Large intestine (tissue), 12 donors: ENCODE measurements at places on chromosomes 7 and 10. TPM values are rescaled to one million over a fixed set of nuclear protein-coding genes. Genes with fewer than 3 reads are reported as not detected.

The FOXI2 gene
- not detected for polyA plus RNA-seq

The HDAC9 gene
- 6.2 TPM for polyA plus RNA-seq

The BHLHA15 gene
- polyA plus RNA-seq: 0.60 TPM

The NEBL gene
- 3.3 TPM for polyA plus RNA-seq

The OR2A42 gene
- polyA plus RNA-seq: 0.34 TPM

The NACAD gene
- polyA plus RNA-seq: 7.2 TPM

The RSPH10B gene
- polyA plus RNA-seq: 0.52 TPM

GRCh38 chr7:109259151-109259550, 689.5 kb downstream of the DNAJB9 start:
- no peaks in the 10 kb centered on the region for H3K27me3 ChIP-seq
- no peaks in the 10 kb centered on the region for H3K4me1 ChIP-seq
- H3K27ac ChIP-seq: no peak overlapping the region
- DNase-seq: no peak

DNA sequence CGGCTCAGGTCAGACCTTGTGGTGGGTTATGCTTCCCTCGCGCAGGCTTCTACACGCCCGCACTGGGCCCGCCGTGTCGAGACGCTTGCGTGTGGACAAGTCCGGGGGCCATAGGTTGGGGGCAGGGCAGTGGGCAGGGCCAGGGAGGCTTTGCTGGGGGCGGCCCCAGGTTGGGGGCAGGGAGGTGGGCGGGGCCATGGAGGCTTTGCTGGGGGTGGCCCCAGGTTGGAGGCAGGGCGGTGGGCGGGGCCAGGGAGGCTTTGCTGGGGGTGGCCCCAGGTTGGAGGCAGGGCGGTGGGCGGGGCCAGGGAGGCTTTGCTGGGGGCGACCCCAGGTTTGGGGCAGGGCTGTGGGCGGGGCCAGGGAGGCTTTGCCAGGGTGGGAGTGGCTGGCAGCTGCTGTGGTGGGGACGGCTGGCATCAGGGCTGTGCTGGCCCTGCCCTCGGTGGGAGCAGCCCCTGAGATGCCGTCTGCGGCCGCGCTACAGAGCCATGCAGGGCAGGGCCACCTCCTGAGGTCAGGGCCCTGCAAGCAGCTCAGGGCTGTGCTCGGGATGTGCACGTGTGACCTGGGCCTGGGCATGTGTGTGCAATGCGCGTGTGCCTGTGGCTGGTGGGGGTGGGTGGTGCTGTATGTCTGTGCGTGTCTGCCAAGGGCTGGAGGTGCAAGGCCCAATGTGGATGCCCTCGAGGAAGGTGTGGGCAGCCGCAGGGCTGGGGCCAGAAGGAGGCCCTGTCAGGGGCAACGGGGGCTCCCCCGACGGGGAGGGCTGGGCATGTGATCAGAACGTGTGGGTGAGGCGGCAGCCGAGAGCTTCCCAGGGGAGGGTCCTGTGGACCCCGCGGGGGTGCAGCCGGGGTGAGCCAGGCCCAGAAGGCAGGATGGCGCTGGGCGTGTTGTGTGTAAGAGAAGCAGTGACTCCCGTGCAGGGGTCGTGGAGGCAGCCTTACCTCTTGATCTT, 72.5 kb upstream of the NKX6-2 start:
- no peak overlapping the region for H3K27ac ChIP-seq
- no peak overlapping the region for H3K4me3 ChIP-seq
- no peaks in the 10 kb centered on the region for H3K36me3 ChIP-seq

DNA sequence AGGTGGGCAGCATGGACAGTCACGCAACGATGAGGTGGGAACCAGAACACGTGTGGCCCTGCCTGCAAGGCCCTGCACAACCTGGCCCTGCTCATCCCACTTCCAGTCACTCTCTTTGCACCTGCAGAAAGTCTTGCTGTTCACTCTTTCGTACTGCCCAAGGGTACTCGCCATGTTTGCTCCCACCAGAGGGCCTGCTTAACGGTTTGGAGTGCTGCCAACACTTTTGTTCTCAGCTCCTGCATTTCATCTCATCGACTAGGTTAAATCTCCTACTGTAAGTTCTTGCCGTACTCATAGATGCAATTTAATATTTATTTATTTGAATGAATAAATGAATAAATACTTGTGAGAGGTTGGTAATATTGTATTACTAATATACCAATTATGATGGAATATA, 315.3 kb downstream of the SDK1 start:
- no peak overlapping the region for H3K4me3 ChIP-seq
- H3K36me3 ChIP-seq: no peaks in the 10 kb centered on the region
- no peaks in the 10 kb centered on the region for H3K4me1 ChIP-seq
- DNase-seq: no peak

- no peaks in the 10 kb centered on the region for H3K4me1 ChIP-seq
- DNase-seq: no peak
- no peaks in the 10 kb centered on the region for H3K36me3 ChIP-seq
- no peaks in the 10 kb centered on the region for H3K27me3 ChIP-seq
These were observed 120.1 kb upstream of the TEX47 start for GRCh38 chr7:88915615-88916014.

- no peak for DNase-seq
- H3K27ac ChIP-seq: no peak within 1 kb of the TSS
- H3K36me3 ChIP-seq: no peaks in the 10 kb centered on the region
- H3K27me3 ChIP-seq: peaks cover 9% of the 10 kb centered on the region
These were observed at the start of gene NRAP for GRCh38 chr10:113663908-113664307. NRAP (minus strand) TSS chr10:113664041; CDS start chr10:113663882, 159 bp downstream.

- H3K27ac ChIP-seq: no peak overlapping the region
- no peaks in the 10 kb centered on the region for H3K4me1 ChIP-seq
- no peaks in the 10 kb centered on the region for H3K36me3 ChIP-seq
- no peak for DNase-seq
These were observed 145.6 kb upstream of the RNF32 start for GRCh38 chr7:156494960-156495359.

- peak overlapping the region; percentile 47 for H3K27ac ChIP-seq
- H3K4me1 ChIP-seq: peaks cover 24% of the 10 kb centered on the region
- H3K27me3 ChIP-seq: no peaks in the 10 kb centered on the region
- DNase-seq: no peak
- H3K4me3 ChIP-seq: no peak overlapping the region
- peaks cover 7% of the 10 kb centered on the region for H3K36me3 ChIP-seq
These were observed 178.4 kb downstream of the SH3PXD2A start for GRCh38 chr10:103676851-103677417.

- DNase-seq: no peak
- H3K27ac ChIP-seq: no peak overlapping the region
- no peaks in the 10 kb centered on the region for H3K36me3 ChIP-seq
- H3K4me3 ChIP-seq: no peak overlapping the region
These were observed 15.0 kb upstream of the RNF32 start for GRCh38 chr7:156625580-156625979.

- peaks cover 14% of the 10 kb centered on the region for H3K4me1 ChIP-seq
- H3K27ac ChIP-seq: no peak overlapping the region
- H3K27me3 ChIP-seq: peaks cover 55% of the 10 kb centered on the region
- DNase-seq: peak; percentile 25
- peak overlapping the region; percentile 54 for H3K4me3 ChIP-seq
These were observed 973 bp downstream of the GPR158 start for GRCh38 chr10:25175527-25176420.

- DNase-seq: no peak
- H3K4me3 ChIP-seq: no peak overlapping the region
- no peak overlapping the region for H3K27ac ChIP-seq
- H3K27me3 ChIP-seq: peaks cover 8% of the 10 kb centered on the region
- H3K36me3 ChIP-seq: no peaks in the 10 kb centered on the region
- H3K4me1 ChIP-seq: no peaks in the 10 kb centered on the region
These were observed 63.5 kb upstream of the PITRM1 start for GRCh38 chr10:3235996-3236510.

GRCh38 chr7:38507384-38507783, 123.8 kb downstream of the AMPH start:
- no peak overlapping the region for H3K27ac ChIP-seq
- H3K27me3 ChIP-seq: no peaks in the 10 kb centered on the region
- no peaks in the 10 kb centered on the region for H3K36me3 ChIP-seq
- no peak for DNase-seq

DNA sequence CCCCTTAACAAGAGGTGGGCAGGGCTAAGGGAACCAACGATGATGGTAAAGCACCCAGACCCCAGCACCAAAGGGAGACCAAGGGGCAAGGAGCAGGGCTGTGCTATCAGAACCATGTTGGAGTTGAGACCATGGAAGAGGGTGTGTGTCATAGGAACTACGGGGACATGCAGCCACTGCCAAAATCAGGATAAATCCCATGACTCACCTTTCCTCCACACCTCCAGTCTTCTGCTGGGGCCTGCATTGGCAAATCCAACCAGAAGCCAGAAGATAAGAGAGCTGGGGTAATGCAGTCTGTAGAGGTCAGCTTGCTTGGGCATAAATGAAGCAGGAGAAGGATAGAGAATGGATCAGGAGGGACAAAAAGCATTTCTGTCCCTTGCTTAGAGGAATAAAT, 42.7 kb upstream of the SMARCD3 start:
- no peak for DNase-seq
- H3K27me3 ChIP-seq: peaks cover 35% of the 10 kb centered on the region
- H3K27ac ChIP-seq: no peak overlapping the region
- H3K4me3 ChIP-seq: no peak overlapping the region

GRCh38 chr7:34130558-34131295, 225.4 kb downstream of the BMPER start:
- no peaks in the 10 kb centered on the region for H3K27me3 ChIP-seq
- no peak overlapping the region for H3K4me3 ChIP-seq
- no peak for DNase-seq
- H3K27ac ChIP-seq: no peak overlapping the region

- H3K4me1 ChIP-seq: no peaks in the 10 kb centered on the region
- no peaks in the 10 kb centered on the region for H3K36me3 ChIP-seq
- DNase-seq: peak; percentile 14
- H3K4me3 ChIP-seq: no peak overlapping the region
- H3K27ac ChIP-seq: no peak overlapping the region
These were observed 7.4 kb downstream of the PRPS1L1 start for GRCh38 chr7:18020138-18020715.

DNA sequence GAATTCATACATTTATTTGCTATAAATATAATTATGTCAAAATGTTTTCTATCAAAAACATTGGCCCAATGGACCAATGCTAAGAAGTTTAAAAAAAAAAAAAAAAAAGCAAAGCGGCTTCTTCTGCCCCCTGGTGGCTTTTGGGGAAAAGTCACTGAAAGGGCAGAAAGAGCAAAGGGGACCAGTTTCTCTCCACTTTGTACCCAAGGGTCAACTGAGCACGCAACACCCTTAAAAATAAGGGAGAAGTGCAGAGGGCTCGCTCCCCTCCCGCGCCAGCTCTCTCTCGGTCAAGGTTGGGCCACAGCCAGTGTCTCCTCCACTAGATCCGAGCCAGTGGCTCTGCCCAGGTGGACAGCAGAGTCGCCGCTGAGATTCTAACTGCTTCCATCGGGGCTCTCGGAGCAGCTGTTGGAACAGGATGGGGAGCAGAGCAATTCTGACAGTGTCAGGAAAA, 136.4 kb upstream of the FGFR2 start:
- H3K4me3 ChIP-seq: no peak overlapping the region
- no peak overlapping the region for H3K27ac ChIP-seq
- peaks cover 7% of the 10 kb centered on the region for H3K27me3 ChIP-seq
- H3K36me3 ChIP-seq: no peaks in the 10 kb centered on the region

GRCh38 chr7:73779517-73779916, 9.4 kb upstream of the CLDN3 start:
- no peak overlapping the region for H3K4me3 ChIP-seq
- peaks cover 3% of the 10 kb centered on the region for H3K4me1 ChIP-seq
- no peaks in the 10 kb centered on the region for H3K27me3 ChIP-seq
- H3K36me3 ChIP-seq: no peaks in the 10 kb centered on the region
- no peak for DNase-seq
- no peak overlapping the region for H3K27ac ChIP-seq

- no peak overlapping the region for H3K4me3 ChIP-seq
- no peak overlapping the region for H3K27ac ChIP-seq
- no peaks in the 10 kb centered on the region for H3K4me1 ChIP-seq
- no peaks in the 10 kb centered on the region for H3K36me3 ChIP-seq
- no peak for DNase-seq
- no peaks in the 10 kb centered on the region for H3K27me3 ChIP-seq
These were observed 85.2 kb upstream of the CACNA2D1 start for GRCh38 chr7:82528577-82529310.

DNA sequence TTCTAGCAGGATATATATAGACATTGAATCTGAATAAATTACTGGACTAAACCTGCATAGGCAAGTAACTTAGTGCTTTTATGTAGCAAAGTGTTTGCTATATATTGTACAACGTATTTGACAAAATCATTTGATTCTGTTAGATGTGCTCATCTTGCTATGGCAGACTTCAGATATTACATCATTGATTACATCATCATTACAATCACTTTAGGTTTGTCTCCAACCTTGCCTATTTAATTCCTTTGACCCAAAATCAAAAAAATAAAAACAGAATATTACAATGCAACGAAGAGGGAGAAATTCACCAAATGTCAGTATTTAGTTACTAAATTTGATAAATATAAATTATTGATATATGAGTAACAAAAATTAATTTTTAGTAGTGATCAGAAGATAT, 155.7 kb upstream of the STEAP1 start:
- H3K4me1 ChIP-seq: no peaks in the 10 kb centered on the region
- DNase-seq: no peak
- no peak overlapping the region for H3K4me3 ChIP-seq
- no peaks in the 10 kb centered on the region for H3K27me3 ChIP-seq
- no peaks in the 10 kb centered on the region for H3K36me3 ChIP-seq

- no peaks in the 10 kb centered on the region for H3K4me1 ChIP-seq
- no peak for DNase-seq
- no peak overlapping the region for H3K4me3 ChIP-seq
- H3K27ac ChIP-seq: no peak overlapping the region
These were observed 134.8 kb downstream of the PHTF2 start for GRCh38 chr7:77933394-77933793.

DNA sequence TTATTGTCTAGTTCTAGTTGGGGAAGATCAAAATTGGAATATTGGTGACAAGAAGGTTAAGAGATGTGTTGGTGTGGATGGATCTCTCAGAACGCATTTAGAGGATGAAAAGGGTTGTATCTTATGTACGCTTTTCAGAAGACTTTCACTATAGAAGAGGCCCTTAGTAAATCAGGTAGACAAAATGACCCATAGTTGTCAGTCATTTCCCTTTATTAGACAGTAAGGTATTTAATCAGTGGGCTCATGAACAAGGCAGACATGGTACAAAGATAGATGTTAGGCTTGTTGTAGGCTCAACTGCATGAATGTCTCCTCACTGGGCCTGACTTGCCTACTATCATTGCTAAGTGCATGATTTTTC, 359.2 kb downstream of the PHF14 start:
- no peak overlapping the region for H3K4me3 ChIP-seq
- H3K27ac ChIP-seq: no peak overlapping the region
- no peaks in the 10 kb centered on the region for H3K36me3 ChIP-seq
- H3K27me3 ChIP-seq: no peaks in the 10 kb centered on the region
- DNase-seq: no peak

DNA sequence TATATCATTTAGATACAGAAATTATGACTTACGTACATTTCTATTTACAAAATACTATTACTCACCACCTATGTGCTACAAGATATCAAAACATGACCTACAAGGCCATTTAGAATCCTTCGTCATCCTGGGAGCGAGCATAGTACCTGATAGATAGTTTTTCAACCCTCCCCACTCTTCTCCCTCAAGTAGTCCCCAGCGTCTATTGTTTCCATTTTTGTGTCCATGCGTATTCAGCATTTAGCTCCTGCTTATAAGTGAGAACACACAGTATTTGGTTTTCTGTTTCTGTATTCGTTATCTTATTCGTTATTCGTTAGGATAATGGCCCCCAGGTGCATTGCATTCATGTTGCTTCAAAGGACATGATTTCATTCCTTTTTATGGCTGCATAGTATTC, 28.1 kb downstream of the PNLIPRP2 start:
- H3K4me1 ChIP-seq: no peaks in the 10 kb centered on the region
- DNase-seq: no peak
- no peaks in the 10 kb centered on the region for H3K27me3 ChIP-seq
- no peak overlapping the region for H3K27ac ChIP-seq
